ENCODE measurements at places on chromosomes 6 and 20. TPM values are rescaled to one million over a fixed set of nuclear protein-coding genes. Genes with fewer than 3 reads are reported as not detected.

DNA sequence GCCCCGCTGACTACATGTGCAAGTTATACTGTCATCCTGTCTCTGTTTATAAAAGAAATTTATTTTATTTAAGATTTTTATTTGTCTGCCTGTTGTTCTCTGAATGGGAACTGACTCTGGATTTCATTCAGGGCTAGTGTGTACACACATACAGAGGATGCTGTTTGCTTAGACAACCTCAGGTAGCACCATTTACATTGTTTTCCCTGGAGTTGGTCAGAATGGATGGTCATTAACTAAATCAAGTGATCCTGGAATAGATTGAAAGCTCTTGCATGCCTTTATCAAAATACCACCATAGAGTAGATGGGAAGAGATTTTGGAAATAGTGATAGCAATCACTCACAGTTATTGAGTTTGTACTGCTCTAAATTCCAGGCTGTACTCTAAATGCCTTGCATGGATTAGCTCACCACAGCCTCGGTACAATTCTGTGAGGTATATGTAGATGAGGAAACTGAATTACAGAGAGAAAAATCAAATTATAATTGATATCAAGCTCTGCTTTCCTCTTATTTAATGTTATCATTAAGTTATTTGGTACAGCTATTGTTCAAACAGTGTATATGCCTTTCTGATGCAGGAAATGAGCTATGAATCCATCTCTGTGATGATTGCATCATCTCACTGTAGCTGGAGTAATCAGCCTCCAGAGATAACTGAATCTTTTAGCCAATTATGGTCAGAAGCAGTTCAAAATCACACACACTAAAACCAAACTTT, 51.9 kb downstream of the RNF217 start:
- peak overlapping the region; percentile 74 for H3K27ac ChIP-seq
- H3K4me1 ChIP-seq: peaks cover 28% of the 10 kb centered on the region
- H3K27me3 ChIP-seq: no peaks in the 10 kb centered on the region

Gene PRL
- not detected for total RNA-seq

GRCh38 chr6:42629845-42630244, 66.0 kb downstream of the UBR2 start:
- H3K27me3 ChIP-seq: no peaks in the 10 kb centered on the region
- H3K27ac ChIP-seq: no peak overlapping the region
- no peaks in the 10 kb centered on the region for H3K4me1 ChIP-seq

- no peak overlapping the region for H3K4me3 ChIP-seq
- DNase-seq: no peak
- no peak overlapping the region for H3K27ac ChIP-seq
These were observed 6.7 kb downstream of the KCNK15 start for GRCh38 chr20:44752099-44752931.

- no peaks in the 10 kb centered on the region for H3K27me3 ChIP-seq
- peaks cover 4% of the 10 kb centered on the region for H3K4me1 ChIP-seq
- DNase-seq: no peak
- H3K4me3 ChIP-seq: no peak overlapping the region
- no peaks in the 10 kb centered on the region for H3K36me3 ChIP-seq
These were observed 61.0 kb downstream of the SESN1 start for GRCh38 chr6:109033655-109034054.

Gene OSER1
- total RNA-seq: 113 TPM

Measured in PC-9 (cell line).